ENCODE measurements at places on chromosomes 3 and 15.

GRCh38 chr3:30668051-30668609 is 61.7 kb downstream of the TGFBR2 start:
- DNase-seq = no peak

DNA sequence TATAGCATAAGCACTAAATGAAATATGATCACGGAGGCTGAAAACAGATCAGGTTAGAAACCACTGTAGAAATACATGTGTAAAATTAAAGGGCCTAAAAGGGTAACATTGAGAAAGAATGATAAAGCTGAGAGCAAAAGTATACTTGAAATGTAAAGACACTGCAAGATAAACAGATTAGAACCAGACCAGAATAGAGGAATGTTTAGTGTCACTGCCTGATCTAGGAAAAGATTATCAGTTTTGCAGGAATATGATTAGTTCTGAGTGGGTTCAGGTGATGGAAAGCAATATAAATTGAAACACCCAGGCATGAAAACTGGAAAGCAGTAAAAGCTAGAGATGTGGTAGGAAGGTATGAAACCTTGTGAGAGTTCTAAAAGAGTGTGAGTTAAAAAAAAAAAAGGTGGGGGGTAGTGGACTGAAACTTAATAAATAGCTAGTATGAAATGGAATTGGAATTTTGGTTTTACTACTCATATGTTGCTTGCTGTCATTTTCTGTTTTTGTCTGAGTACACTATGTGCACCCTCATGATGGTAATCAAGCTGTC is 16.0 kb upstream of the C3orf38 start:
- no peak for DNase-seq

DNA sequence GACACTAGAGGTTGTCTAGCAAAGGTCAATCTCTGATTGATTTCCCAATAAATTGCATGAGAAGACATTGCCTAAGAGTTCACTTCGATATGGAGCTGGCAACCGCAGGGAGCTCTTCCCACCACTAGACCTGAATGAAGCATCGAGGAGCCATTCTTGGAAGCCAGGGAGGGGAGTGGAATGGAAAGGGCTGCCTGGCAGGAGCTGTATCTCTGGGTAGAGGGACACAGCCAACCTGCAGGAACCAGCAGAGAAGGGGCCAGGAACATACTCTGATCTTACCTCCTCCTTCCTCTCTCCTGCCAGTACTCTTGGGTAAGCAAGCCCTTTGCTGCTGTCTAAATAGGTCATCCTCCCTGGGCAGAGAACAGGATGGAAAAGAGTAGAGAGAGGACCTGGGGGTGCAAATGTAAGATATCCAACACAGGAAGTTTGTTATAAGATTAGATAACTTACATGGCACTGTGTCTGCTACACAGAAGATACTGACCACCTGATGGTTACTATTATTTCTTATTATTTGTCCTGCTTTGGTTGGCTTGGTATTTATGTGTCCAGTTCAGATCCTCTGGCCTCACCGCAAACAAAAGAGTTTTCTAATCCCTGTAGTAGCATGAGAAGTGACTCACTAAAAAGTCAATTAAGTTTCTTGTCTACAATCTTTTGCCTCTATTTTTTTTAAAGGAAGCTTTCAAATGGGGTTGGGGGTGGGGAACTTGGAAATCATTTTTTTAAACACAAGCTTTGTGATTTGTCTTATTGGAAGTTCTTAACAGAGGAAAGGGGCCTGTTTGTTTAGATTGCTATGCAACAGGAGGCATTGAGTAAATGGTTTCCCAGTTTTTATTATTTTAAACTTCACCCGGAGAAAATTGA is 156.7 kb upstream of the TSC22D2 start:
- DNase-seq = no peak

DNA sequence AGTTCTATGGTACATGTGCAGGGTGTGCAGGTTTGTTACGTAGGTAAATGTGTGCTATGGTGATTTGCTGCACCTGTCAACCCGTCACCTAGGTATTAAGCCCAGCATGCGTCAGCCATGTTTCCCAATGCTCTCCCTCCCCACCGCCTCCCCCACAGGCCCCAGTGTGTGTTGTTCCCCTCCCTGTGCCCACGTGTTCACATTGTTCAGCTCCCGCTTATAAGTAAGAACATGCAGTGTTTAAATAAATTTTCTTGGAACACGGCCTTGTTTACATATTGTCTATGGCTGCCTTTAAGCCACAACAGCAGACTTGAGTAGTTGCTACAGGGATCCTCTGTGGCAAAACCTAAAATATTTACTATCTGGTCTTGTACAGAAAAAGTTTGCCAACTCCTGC is 41.3 kb upstream of the CORO2B start:
- no peak for DNase-seq

DNA sequence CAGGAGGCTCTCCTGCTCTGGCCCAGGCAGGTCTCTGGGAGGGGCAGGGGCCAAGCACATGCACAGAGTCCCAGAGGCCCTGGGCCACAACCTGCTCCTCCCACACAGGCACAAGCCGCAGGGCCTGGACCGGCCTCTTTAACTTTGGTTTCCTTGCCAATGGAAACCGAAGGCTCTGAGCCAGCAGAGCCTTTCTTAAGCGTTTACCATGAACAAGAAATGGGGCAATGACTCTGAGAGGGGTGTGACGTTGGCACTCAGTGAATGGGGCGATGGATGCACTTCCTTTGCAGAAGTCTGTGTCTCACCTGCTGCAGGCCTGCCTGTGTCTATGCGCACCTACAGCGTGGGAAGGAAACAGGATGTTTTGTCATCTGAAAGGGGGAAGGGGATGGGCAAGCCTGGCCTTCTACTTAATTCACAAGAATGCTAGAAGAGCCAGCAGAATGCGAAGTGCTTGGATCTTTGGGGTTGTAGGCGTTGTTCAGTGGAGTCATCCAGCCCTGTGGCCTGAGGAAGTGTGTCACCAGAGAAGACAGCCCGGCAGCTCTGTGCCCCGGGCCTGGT is 41.8 kb downstream of the IFT122 start:
- DNase-seq = no peak

DNA sequence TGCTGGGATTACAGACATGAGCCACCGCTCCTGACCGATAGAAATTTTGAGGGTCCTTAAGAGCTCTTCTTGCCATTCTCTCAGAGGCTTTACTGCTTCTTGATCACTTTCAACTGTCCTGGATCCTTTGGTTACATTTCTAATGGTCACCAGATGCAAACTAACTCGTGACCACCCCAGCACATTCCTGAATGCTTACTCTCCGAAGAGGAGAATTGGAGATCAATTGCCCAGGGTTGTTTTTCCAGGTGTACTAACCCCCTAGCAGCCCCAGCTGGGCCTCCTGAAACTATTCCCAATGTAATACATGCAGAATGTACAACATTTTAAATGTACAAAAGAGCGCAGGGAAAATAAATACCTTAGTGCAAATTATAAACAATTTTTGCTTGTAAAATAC is 65.1 kb upstream of the TBL1XR1 start:
- no peak for DNase-seq

GRCh38 chr15:79943820-79944219 is 27.2 kb downstream of the BCL2A1 start:
- no peak for DNase-seq

DNA sequence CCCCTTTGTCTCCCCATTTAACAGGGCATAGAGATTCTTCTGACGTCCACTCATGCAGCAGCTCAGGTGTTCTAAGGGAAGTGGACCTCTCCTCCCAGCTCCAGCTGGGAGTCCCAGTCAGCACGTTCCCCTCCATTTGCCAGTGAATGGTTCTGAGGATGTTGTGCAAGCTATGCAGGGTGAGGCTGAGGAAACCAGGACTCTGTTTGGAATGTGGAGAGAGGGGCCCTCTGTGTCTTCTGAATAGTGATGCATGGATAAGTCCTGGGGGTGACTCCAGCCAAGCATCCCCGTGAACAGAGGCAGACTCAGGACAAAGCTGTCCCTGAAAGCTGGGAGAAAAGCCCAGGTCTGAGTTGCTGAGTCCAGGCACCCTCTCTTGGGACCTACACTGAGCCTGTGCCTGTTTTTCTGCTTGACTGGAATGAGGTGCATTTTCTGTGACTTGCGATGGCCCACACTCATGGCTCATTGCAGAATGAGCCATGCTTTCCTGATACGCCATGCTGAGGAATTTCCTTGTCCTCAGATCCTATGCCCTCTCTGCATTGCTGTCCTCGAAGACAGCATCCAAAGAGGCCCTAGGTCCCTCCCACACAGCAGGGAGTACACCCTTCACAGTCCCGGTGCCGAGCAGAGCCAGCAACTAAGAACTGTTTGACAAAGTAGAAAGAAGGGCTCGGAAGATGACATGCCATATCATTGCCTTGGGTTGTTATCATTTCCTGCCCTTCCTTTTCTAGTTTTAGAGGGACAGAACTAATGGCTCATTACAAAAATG is 185.2 kb downstream of the ATP10A start:
- no peak for DNase-seq

GRCh38 chr15:62495670-62496614 is 330.9 kb upstream of the C2CD4B start:
- no peak for DNase-seq

DNA sequence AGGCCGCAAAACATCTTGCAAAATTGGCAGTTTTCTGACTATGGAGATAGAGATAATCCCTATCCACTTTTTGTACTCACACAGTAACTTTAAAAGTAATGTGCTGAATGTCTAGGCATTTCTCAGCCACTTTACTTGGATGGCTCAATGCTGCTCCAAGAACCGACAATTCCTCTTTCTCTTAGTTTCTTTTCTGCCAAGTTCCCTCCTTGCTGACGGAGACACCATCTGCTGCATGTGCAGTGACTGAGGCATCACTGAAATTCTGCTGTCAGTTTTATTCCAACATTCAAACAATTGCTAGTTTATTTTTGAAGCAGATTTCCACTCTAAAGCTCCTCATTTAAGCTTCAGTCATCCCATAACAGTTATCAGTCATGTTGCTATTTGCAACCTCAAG is 116.0 kb upstream of the RBMS3 start:
- no peak for DNase-seq

DNA sequence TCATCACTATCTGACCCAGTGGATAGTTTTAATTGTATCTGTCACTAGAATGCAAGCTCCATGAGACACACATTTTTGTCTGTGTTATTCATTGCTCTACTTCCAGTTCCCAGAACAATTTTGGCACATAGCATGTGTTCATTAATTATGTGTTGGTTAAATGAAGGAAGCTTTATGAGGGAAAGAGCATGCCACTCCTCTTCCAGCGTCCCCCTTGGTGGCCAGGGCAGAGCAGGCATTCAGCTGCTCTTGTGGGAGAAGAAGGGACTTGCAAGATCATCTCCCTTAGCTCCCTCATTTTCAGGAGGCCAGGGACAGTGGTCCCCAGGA is 489 bp upstream of the GALNT15 start:
- DNase-seq = no peak

Data from NCI-H510A (cell line).